Suprapubic skin (tissue), 4 donors: ENCODE measurements at places on chromosomes 12 and 14.

DNA sequence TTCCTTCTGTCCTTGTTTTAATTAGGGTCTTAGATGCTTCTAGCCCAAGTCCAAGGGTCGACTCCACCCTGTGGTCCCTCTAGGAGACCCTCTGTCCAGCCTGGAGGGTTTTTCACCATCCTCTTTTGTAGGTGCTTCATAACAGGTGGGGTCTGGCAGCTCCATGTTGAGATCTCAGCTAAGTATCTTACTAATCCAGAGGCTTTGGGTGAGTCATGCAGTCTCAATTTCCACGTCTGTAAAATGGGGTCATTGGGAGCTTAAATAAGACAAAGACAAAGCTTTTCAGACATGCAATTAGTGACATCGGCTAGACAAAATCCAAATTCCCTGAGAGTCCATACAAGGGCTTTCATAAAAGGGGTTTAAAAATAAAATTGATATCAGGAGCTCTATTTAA is 3.2 kb downstream of the HSPB8 start:
- DNase-seq = no peak

GRCh38 chr14:45400950-45401640 is 148.1 kb upstream of the MIS18BP1 start:
- no peak for DNase-seq

- DNase-seq = no peak
Measured at GRCh38 chr14:33897878-33898535, 52.9 kb downstream of the EGLN3 start.

DNA sequence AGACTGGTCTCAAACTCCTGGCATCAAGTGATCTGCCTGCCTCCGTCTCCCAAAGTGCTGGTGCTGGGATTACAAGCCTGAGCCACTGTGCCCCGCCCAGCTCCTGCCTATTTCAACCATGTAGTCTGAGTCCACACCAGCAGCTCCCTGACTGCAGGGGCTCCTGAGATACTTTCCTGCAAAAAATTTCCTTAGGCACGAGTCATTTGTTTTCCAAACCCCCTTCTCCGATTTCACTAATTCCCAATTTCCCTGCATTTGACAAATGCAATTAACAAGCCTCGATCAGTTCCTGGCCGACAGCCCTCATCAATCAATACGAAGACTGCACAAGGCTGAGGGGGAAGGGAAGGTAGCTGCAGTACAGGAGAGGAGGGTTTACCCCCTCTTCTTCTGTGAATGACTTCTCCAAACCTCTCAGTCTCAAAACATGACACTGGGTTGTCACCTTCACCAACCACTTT is 10.1 kb downstream of the PSMB5 start:
- no peak for DNase-seq

- no peak for DNase-seq
Measured at GRCh38 chr12:93214523-93215289, 163.0 kb upstream of the NUDT4 start.

DNA sequence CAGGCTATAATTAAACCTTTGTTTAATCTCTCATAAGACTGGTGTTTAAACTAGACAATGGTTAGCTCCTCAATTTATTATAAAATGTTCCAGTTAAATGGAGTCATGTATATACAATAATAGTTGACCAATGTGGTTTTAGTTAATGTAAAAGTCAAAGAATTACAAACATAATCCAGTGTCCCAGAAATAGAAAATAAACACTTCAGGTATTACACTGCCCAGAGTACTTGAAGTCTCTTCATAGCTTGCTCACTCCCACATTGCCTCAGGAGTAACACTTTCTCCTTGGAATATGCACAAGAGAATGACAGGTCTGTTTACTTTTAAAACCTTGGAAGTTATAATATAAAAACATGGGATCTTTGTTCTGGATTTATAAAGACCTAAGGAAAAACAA is 60.5 kb downstream of the SLC38A1 start:
- DNase-seq = no peak

GRCh38 chr12:124566997-124567672 is at the start of gene NCOR2:
TSS of gene NCOR2 (minus strand) at chr12:124567612. CDS start at chr12:124495251, 72,361 bp downstream.
- DNase-seq = no peak

- DNase-seq = no peak
Measured at GRCh38 chr12:79420146-79420618, 270.6 kb downstream of the PAWR start.

GRCh38 chr14:102094101-102094500 is 7.3 kb upstream of the HSP90AA1 start:
- no peak for DNase-seq

- DNase-seq = no peak
Measured at GRCh38 chr12:42283739-42284138, 42.2 kb downstream of the ZCRB1 start.

DNA sequence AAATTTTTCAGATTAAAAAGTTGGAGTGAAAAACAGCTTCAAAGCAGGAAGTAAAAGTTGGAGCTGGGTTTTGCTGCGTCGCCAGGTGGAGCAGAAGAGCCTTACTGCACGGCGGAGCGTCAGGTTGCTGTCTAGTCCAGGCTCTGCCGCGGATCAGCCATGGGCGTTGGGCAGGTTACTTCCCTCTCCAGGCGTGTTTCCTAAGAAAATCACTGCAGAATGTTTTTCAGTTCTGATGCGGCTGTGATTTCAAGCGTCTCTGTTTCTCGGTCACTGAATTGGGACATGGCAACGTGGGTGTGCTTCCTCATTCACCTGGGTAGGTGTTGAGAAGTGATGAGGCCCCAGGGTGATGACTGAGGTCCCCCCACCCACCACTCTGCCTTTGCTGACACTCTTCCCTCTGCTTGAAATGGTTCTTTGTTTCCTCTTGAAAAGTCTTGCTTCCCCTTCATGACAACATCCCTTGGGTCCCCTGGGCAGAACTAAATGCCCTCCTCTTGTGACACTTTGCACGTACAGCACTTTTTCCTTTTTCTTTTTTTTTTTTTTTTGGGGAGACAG is 7.6 kb downstream of the EVL start:
- no peak for DNase-seq

GRCh38 chr12:123916729-123917128 is 55.9 kb downstream of the CCDC92 start:
- DNase-seq = no peak

- no peak for DNase-seq
Measured at GRCh38 chr12:47249719-47250357, 170.1 kb upstream of the AMIGO2 start.

DNA sequence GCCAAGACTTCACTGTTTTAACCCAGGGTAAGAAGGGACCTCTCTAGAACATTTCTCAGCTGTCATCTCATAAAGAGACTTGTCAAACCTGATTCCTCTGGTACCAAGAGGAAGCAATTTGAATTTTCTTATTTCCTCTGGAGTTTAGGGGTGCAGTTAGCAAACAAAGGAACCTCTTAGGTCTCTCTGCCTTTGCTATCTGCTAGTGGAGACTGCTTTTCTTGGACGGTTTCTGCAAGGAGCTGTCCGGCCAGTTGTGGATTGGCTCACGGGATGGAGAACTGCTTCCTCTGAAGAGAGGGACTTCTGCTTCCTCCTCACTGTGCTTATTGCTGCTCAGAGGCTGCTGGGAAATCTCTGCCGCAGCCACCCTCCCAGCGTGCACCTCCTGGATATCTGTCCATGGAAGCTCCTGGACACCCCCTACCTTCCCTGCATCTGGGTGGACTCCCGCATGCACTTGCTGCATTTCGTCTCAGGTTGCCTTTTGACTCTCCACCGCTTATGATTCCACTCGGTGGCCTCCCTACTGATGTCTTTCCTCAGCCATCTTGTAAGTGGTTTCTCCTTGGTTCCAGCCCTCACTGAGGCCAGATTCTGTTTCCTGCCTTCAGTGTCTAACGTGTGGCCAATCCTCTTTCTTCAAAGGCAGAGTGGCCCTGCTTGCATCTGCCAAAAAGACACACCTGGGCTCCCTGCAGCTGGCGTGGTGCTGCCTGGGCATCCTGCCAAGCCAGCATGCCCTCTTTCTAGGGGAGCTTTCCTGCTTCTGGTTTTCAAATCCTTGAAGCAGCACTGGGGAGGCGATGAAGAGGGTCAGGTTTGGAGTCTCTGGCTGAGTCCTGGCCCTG is 187.3 kb downstream of the CHST11 start:
- DNase-seq = no peak

DNA sequence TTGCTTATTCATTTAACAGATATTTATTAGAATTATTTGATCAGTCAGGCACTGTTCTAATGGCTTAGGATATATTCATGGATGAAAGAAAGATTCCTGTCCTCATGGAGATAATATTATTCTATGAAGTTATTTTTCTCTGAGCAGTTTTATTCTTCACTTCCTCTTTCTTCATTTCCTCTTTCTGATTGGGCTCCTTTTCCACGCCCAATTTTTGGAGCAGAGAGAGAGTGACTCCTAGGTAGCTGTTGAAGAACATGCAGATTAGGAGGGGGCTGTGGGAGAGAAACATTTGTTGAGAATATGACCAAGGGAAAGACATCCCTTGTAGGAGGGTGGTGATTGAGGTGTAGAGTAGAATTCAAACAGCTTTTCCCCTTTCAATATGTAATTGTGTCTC is 6.0 kb upstream of the YARS2 start:
- no peak for DNase-seq

DNA sequence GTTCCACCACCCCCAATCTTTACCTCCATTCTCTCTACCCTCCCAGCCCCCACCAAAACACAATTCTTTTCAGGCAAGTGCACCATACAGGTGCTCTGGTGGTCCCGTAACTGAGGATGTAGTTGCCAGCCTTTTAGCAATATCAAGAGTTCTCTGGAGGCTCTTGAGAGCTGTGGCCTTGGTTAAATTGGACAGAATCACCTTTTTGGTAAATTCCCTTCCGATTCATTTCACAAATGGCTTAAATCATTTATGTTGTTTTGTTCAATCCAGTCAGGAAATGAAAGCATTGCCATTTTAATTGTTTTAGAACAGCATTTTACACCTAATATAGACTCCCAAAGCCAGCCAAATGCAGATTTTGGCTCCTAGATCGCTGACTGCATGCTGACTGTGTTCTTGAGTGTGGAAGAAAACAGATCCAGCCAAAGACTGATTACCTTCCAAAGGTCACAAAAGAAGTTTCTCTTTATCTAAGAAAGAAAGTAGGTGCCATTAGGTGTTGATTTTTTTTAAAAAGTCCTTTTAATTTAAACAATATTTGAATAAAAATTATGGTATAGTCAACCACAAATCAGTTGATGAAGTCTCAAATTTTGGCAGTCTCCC is 25.6 kb downstream of the CRADD start:
- DNase-seq = no peak

- no peak for DNase-seq
Measured at GRCh38 chr12:19546027-19546426, 106.7 kb downstream of the AEBP2 start.

GRCh38 chr12:74780182-74780849 is 242.7 kb downstream of the ATXN7L3B start:
- DNase-seq = no peak
